ENCODE measurements at places on chromosomes 1 and 21. TPM values are rescaled to one million over a fixed set of nuclear protein-coding genes. Genes with fewer than 3 reads are reported as not detected.

The TCHHL1 gene
- not detected for total RNA-seq

GRCh38 chr21:14706712-14707510 lies 160.8 kb upstream of the SAMSN1 start:
- no peak for DNase-seq

The CBR1 gene
- 28.1 TPM for total RNA-seq

The MYOG gene
- total RNA-seq, result not detected

- no peak for DNase-seq
These were observed 51.9 kb upstream of the PPP2R5A start for GRCh38 chr1:212233321-212233720.

- DNase-seq, result no peak
These were observed 189.1 kb upstream of the RNPC3 start for GRCh38 chr1:103336408-103336807.

The VCAM1 gene
- total RNA-seq, result 4.0 TPM

GRCh38 chr1:88016947-88017346 lies 667.1 kb upstream of the PKN2 start:
- no peak for DNase-seq

- DNase-seq, result no peak
These were observed 51.1 kb upstream of the PDC start for GRCh38 chr1:186511761-186512637.
